ENCODE measurements at places on chromosomes 12 and 14.

- no peak for DNase-seq
Measured at GRCh38 chr12:53725824-53726223, 1.4 kb downstream of the CALCOCO1 start.

DNA sequence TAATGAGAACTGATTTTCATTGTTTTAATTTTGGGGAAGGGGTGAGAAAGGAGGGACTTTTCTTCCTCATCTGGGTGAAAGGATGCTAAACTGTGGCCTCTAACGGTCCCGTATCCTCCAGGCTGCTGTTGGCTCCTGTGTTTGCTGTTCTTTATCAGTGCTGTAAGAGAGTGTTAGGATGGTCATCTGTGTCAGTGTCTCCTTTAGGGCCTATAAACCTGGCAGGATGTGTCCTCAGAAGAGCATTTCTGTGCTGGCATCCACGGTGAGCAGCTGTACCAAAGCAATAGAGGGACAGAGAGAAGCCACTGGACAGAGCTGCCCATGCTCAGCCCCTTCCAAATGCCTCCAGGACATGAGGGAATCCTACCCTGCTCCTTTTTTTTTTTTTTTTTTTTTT is 253.1 kb downstream of the ZFP36L1 start:
- no peak for DNase-seq

- DNase-seq: no peak
Measured at GRCh38 chr12:87196321-87196720, 832.9 kb downstream of the C12orf50 start.

DNA sequence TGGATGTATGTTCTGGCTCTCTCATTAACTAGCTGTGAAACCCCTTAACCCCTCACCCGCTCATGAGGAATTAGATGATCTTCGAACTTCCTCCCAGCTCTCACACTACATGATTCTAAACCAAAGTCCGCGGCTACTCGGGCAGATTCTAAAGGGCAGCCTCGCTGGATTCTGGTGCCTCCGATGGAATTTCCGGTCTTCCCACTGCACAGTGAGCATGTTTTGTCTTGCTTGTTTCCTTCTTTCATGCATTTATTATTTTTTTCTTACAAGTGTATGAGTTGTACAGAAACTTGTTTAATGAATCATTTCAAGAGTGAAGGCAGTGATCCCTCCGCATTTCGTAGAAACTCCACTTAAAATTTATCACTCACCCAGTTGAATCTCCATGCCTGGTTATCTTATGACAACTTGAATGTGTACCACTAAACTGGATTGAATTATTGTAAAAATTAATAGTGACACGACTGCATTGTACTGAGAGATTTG is 4.5 kb upstream of the HCAR3 start:
- DNase-seq: no peak

GRCh38 chr14:100732766-100733100 is 6.0 kb downstream of the DLK1 start:
- no peak for DNase-seq

GRCh38 chr12:94753036-94753679 is 102.8 kb upstream of the TMCC3 start:
- no peak for DNase-seq

All from GM04503 (cell line).